ENCODE measurements at places on chromosomes 4 and X. TPM values are rescaled to one million over a fixed set of nuclear protein-coding genes. Genes with fewer than 3 reads are reported as not detected.

AKAP14 gene
- not detected for total RNA-seq

MAB21L2 gene
- under 0.01 TPM for total RNA-seq

CFAP99 gene
- total RNA-seq, result 0.18 TPM

COL25A1 gene
- 0.57 TPM for total RNA-seq

IL1RAPL1 gene
- 0.46 TPM for total RNA-seq

AREG gene
- not detected for total RNA-seq

SOWAHB gene
- total RNA-seq, result not detected

OTUD6A gene
- total RNA-seq, result not detected

STIM2 gene
- 12.9 TPM for total RNA-seq

SLC26A1 gene
- total RNA-seq, result 0.28 TPM

TBC1D9 gene
- total RNA-seq, result 26.5 TPM

KCTD8 gene
- not detected for total RNA-seq

SPANXC gene
- not detected for total RNA-seq

ALPK1 gene
- 25.7 TPM for total RNA-seq

TBC1D19 gene
- total RNA-seq, result 45.3 TPM

WDR45 gene
- total RNA-seq, result 36.3 TPM

DMRTC1 gene
- total RNA-seq, result not detected

HSD17B13 gene
- total RNA-seq, result 0.18 TPM

MMRN1 gene
- total RNA-seq, result 0.14 TPM

PGK1 gene
- total RNA-seq, result 275 TPM

SERPINA7 gene
- not detected for total RNA-seq

NHS gene
- total RNA-seq, result 1.2 TPM

TLR3 gene
- total RNA-seq, result 2.0 TPM

CLDN34 gene
- not detected for total RNA-seq

PARM1 gene
- 2.0 TPM for total RNA-seq

DACH2 gene
- not detected for total RNA-seq

COL4A6 gene
- total RNA-seq, result 4.2 TPM

ZCCHC18 gene
- 0.57 TPM for total RNA-seq

USP17L25 gene
- not detected for total RNA-seq

EGFL6 gene
- total RNA-seq, result 1.00 TPM

CCSER1 gene
- 0.14 TPM for total RNA-seq

MAMLD1 gene
- total RNA-seq, result 0.85 TPM

All from smooth muscle cell of bladder (primary cell).